ENCODE measurements at places on chromosomes 6 and 20. TPM values are rescaled to one million over a fixed set of nuclear protein-coding genes. Genes with fewer than 3 reads are reported as not detected.

Gene DSP
- 125 TPM for total RNA-seq

DNA sequence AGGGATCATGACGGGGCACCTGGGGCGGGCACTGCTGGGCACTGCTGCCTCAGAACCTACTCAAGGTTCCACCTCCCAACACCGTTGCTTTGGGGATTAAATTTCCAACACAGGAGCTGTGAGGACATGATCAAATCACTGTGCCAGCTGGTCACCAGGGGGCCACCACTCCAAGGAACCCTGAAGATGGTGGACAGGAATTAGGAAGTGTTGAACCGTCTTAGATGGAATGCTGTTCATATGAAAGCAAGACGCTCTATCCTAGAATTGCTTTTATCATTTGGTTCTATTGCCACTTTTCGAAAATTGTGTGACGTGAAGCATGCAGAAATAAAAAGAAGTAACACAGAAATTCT, 140.3 kb downstream of the DLL1 start:
- H3K4me1 ChIP-seq, result peaks cover 33% of the 10 kb centered on the region
- H3K27ac ChIP-seq, result no peak overlapping the region
- H3K36me3 ChIP-seq, result no peaks in the 10 kb centered on the region
- H3K4me3 ChIP-seq, result no peak overlapping the region

- no peaks in the 10 kb centered on the region for H3K27me3 ChIP-seq
- no peak overlapping the region for H3K4me3 ChIP-seq
- peaks cover 8% of the 10 kb centered on the region for H3K4me1 ChIP-seq
- H3K36me3 ChIP-seq, result no peaks in the 10 kb centered on the region
Measured at GRCh38 chr20:57526087-57526884, 1.3 kb upstream of the CTCFL start.

DNA sequence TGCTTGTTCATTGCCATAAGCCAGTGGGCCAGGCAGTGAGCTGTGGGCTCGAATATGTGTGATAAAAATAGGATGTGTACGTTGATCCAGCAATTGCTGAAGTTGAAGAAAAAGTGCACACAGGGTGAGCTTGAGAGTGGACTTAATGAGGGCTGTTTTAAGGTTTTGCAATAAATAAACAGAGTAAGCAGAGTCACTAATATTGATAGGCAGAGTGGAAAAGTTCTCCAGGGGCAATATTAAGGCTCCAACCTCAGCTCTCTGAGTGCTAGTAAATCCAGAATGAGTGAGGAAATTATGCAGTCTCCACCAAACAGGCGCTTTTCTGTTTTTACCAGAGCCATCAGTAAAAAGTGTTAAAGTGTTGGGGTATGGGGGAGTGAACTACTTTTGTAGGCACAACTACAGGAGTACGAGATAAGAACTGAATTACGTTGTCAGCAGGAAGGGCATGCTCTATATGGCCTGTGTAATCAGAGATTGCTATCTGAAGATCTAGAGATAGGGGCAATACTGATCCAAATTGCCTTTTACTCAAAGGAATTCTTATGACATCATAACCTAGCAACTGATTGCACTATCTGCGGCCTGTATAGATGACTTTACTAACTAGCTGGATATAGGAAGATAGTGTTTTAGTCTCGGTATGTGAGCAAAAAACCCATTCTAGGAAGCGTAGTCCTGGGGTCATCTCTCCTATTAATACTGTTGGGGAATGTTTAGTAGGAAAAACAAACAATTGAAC, 7.6 kb upstream of the TBC1D20 start:
- no peak for DNase-seq
- H3K4me3 ChIP-seq, result no peak overlapping the region
- H3K27ac ChIP-seq, result no peak overlapping the region
- H3K36me3 ChIP-seq, result no peaks in the 10 kb centered on the region
- no peaks in the 10 kb centered on the region for H3K4me1 ChIP-seq
- no peaks in the 10 kb centered on the region for H3K27me3 ChIP-seq

DNA sequence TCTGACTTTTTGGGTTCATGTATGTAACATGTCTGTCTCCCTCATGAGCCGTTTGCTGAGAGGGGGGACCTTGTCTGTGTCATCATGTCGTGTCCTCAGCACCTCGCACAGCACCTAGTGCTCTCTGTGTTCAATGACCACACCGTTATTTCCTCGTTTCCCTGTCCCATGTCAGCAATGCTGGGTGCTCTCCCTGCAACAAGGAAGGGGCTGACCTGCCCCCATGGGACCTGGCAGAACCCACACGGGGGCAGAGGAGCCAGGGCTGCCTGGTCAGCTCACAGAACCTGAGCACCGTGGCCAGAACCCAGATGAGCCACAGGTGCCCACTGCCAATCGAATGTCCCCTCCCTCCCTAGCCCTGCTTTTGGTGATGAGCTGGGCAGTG, 7.3 kb downstream of the ADA start:
- H3K27me3 ChIP-seq, result no peaks in the 10 kb centered on the region
- peaks cover 84% of the 10 kb centered on the region for H3K4me1 ChIP-seq
- no peak for DNase-seq
- H3K4me3 ChIP-seq, result no peak overlapping the region
- H3K36me3 ChIP-seq, result no peaks in the 10 kb centered on the region
- peak overlapping the region; percentile 84 for H3K27ac ChIP-seq

Gene SSTR4
- not detected for total RNA-seq

- H3K27ac ChIP-seq, result no peak overlapping the region
- peak; percentile 85 for DNase-seq
- H3K27me3 ChIP-seq, result no peaks in the 10 kb centered on the region
- no peaks in the 10 kb centered on the region for H3K36me3 ChIP-seq
Measured at GRCh38 chr6:45922728-45923351, 92.8 kb downstream of the CLIC5 start.

DNA sequence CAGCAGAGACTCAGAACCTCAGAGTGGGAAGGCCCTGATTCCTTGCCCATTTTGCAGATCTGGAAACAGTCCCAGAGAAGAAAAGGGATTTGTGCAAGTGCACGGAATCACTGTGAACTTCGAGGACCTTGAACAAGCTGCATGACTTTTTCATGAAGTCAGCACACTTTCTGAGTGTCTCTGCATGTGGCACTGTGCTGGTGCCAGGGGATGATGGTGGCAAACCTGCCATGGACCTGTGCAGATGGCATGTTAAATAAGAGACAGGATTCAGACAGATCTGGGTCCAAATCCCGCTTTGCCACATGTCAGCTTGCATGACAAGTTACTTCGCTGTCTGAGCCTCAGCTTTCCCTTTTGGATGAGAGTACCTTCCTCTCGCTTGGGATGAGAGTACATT, 26.8 kb downstream of the ZNF831 start:
- no peak overlapping the region for H3K27ac ChIP-seq
- no peak for DNase-seq
- H3K27me3 ChIP-seq, result no peaks in the 10 kb centered on the region
- H3K4me1 ChIP-seq, result no peaks in the 10 kb centered on the region
- H3K4me3 ChIP-seq, result no peak overlapping the region
- no peaks in the 10 kb centered on the region for H3K36me3 ChIP-seq

Gene SIRPB2
- total RNA-seq, result 2.9 TPM

Gene KLC4
- total RNA-seq, result 61.1 TPM

GRCh38 chr6:169965239-169965638, 213.8 kb downstream of the ERMARD start:
- DNase-seq, result no peak
- no peaks in the 10 kb centered on the region for H3K36me3 ChIP-seq
- H3K27me3 ChIP-seq, result no peaks in the 10 kb centered on the region
- H3K4me3 ChIP-seq, result no peak overlapping the region
